ENCODE measurements at places on chromosomes 4 and X.

DNA sequence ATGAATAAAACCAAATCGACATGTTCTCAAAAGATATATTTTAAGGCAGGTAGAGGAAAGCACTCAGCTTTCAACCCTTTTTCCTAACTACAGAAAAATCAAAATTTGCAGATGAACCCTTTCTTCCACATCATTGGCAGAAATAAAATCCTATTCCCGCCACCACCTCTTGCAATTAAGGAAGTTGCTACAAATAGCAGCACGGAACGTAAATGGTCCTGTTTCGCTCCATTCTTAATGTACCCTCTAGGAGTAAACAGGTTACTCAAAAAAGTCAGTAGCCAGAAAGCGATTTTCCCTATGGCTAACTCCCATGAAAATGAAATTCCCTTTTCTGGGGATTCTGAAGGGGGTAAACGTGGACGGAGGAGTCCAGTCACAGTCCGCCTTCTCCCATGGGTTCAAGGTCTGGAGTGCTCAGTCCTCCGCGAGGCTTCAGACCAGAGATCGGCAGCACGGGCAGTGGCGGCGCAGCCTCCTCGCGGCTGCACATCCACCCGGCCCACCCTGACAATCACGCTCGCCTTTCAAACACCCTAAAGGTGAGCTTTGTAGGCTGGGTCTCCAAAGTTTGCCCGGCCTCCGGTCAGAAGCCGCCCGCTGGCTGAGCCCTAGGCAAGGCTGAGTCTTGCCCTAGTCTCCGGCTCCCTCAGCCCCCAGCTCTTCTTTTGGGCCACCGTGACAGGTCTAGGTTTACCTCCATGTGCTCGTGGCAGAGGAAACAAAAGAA is 1.8 kb downstream of the ATP11C start:
- DNase-seq: peak; percentile 21

DNA sequence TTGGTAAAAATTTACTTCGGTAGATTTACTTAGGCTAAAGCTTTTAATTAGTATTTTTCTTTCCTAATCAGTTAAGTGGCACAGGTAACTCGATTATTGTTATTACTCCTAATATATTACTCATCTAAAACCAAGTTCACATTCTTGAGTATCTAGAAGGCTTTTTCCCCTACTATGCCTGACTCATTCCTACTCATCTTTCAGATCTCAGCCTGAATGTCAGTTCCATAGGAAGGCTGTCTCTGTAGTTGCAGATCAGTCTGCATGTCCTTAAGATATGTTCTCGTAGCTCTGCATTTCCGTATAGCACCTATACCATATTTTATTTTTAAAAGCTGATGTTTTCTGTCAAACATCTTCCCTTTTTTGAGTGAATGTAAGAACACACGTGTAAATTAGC is 5.9 kb upstream of the FAM184B start:
- DNase-seq: no peak

DNA sequence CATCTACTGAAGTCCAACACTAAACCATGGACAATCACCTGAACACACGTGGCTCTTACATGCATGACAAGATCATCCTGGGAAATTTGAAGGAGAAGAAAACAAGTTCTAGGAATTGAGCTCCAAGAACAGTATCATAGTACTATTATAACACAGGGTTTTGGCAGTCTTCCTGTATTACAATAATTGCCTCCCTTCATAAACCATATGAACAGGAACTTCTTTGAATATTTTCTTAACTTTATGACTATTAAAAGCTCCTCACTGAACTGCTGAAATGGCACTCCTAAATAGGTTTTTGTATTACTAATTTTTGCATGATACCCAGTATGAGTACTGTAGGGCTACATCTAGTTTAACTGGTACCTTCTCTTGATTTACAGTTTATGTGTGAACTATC is 130.0 kb downstream of the ZAR1 start:
- no peak for DNase-seq

GRCh38 chrX:128287693-128288092 is 235.5 kb upstream of the ACTRT1 start:
- no peak for DNase-seq

DNA sequence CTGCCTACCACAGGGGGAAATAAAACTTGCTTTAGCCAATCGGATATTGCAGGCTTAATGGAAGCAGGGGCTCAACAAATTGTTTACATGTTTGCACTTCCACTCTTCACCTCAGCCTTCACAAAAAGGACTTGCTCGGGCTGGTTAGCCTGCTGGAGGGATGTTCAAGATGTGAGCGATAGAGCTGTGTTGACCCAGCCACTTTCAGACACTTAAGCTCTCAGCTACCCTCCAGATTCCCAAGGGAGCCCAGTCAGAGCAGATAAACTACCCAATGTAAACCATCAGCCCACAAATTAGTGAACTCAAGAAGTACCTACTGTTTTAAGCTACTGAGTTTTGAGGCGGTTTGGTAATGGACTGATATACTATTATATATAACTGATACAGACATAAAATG is 508.4 kb upstream of the FTHL17 start:
- no peak for DNase-seq

DNA sequence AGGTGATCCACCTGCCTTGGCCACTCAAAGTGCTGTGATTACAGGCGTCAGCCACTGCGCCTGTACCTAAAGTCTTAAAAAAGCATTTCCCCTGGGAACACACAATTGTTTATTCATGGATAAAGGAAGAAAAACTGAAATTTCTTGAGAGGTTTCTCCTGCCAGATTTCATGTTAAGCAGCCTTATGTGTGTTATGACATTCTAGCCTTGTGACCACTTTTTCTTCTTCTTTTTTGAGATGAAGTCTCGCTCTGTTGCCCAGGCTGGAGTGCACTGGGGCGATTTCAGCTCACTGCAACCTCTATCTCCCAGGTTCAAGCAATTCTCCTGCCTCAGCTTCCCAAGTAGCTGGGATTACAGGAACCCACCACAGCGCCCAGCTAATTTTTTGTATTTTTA is 57.8 kb upstream of the PLAC8 start:
- DNase-seq: no peak

- DNase-seq: no peak
These were observed 1532.0 kb downstream of the PCDH18 start for GRCh38 chr4:136000246-136000645.

Measured in activated naive CD8-positive, alpha-beta T cell treated with anti-CD3 and anti-CD28 coated beads, Interleukin-2, amount 50 U/mL, for 24 hours (primary cell).